GM13977 (cell line): ENCODE measurements at places on chromosomes 2 and 18.

GRCh38 chr2:17899871-17900270 is 21.4 kb downstream of the KCNS3 start:
- no peak for DNase-seq

- no peak for DNase-seq
Observed at GRCh38 chr2:235054919-235055318, 103.1 kb downstream of the SH3BP4 start.

DNA sequence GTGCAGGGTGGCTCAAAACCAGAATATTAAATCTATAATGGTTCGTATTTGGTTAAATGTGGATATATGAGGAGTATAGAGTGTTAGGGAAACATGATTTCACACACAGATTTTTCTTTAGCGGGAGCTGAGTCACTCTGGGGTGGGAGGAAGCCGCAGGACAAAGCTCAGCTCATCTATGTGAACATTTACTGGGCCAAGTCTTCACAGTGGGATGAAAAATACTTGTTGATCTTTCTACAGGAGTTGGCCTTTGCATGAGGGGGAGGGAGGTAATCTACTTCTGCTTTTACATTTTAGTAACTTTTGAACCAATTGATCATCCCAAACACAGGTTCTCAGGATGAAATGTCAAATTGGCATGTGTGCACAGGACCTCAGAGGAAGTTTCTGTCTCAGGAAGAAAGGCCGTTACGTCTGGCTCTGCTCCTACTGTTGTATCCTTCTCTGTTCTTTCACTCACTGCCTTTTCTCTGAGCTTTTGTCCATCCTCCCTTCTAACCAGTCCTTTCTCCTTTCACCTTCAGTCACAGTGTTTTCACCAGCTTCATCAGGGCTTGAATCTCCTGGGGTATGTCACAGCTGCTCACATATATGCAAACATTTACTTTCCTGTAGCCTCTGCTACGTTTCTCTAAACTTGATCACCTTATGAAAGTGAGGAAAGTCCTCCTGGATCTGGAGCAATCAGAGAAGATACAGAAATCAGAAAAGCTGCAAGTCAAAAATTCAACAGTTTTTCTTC is 943.3 kb upstream of the FANCL start:
- no peak for DNase-seq

- no peak for DNase-seq
Observed at GRCh38 chr2:182372661-182373060, 54.2 kb downstream of the PDE1A start.

- no peak for DNase-seq
Observed at GRCh38 chr18:68394705-68395104, 320.2 kb downstream of the TMX3 start.

DNA sequence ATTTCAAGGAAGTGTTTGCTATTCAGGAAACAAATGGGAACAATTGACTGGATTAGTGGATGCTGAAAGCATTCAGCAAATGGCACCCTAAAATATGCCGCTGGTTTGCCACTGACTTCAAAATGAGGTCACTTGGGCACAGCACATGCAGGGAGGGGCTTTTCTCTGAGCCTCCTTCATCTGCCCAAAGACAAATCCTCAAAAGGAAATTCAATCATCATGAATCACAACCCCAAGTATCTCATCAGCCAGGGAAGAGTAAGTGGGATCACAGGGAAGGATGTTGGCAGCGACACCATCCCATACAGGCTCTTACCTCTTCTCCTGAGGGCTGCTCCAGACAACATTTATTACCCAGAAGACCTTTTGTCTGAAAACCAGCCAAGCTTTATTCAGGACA is 14.4 kb upstream of the SP140L start:
- no peak for DNase-seq

DNA sequence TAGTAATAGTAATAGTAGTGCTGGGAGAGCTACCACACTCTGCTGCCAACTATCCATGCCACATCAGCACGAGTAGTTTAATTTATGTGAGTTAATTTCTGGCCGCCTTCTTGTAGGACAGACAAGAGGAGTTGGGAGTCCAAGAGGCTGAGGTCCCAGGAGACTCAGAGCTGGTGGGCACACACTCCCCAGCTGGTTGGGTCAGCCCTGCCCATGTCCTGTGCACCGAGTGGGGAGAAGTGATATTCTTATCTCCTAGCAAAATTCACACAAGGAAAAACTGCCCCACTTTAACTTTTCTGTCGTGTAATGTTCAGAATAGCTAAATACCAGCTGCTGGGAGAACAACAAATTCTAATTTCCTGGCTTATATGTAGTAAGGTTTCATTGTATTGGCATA is 15.2 kb upstream of the MAP4K4 start:
- no peak for DNase-seq

- DNase-seq, result no peak
Observed at GRCh38 chr18:57975805-57976204, 68.2 kb upstream of the NEDD4L start.

DNA sequence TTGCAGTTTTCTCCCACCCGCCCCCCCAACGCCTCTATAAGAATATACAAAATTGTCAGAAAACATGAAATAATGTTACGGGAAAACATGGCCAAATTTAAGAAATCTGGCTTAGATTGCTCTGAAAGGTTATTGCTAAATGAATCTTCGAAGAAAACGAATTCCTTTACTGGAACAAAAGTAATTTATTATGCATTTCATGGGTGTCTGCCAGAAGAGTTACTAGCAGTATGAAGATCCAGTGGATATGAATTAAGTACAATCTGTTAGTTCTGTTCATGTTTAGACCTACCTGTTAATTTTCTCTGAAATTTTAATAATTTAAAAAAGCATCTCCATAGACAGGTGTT is 21.9 kb downstream of the GATA6 start:
- no peak for DNase-seq

DNA sequence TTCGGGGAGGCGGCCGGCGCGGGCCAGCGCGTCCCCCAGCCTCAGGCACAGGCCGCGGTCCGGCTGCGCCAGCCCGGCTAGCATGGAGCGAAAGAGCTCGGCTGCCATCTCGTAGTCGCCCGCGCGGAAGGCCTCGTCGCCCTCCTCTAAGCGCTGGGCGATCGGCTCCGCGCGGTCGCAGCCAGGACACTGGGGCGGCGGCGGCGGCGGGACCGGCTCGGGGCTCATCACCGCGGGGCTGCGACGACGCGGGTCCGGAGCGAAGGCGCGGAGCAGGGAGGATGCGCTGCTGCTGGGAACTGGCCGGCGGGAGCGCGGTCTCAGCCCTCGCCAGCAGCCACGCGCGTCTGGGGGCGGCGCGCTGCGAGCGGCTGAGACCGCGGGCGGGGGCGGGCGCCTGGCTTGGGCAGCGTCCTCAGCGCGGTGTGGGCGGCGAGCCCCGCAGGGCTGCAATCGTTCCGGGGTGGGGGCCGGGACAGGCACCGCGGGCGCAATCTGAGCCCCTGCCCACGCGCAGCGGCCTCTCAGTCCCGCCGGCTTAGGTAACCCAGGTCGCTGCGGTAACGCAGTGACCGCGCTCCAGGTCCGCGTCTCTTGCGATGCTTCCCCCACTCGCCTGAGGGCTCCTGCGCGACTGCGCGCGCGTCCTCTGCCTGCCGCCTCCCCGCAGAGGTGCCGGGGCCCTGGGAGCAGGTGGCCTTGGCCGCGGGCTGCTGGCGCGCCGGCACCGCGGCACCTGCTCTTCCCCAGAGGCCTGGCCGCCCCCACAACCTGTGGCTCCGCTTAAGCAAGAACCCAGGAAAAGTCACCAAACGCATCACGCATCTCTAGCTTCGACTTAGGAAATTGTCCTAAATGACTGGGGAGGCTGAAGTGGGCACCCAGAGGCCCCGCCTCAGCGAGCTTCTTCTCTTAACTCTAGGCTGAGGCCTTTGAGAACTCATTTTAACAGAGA is at the start of gene LONRF2:
Gene LONRF2, minus strand, starts transcription at position 636 of the 955 bp plus-strand sequence. Its CDS starts 408 bp downstream, at position 228.
- DNase-seq, result peak; percentile 44

DNA sequence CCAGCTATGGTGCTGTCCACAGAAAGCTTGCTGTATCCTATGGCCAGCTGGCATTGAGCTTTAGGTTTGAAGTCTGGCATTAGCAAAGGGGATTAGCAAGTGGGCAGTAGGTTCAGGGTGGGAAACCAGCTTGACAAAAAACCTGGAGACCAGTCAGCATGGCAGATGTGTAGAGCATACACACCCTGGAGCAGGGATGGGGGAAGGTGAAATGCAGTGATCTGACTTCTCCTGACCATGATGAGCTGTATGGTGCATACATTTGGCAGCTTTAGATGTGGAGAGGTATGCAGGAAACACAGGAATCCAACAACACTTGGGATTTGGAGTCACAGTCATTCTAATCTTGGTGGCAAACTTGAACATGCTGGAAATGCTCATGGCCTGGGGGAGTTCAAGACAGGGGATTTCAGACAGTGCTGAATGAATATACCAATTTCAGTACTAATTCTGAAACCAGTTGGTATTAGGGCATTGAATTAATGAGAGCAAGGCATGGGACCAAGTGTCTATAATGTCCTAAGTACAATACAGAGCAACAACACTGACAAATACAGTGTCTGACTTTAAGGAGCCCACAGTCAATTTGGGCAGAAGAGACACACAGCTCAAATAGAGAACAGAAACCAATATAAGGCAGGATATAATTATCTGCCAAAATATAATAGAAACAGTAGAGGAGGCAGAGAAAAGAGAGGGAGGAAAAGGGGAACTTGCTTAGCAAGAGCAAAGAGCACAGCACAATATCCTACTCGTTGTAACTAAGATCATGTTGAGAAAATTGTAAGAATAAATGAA is 11.8 kb downstream of the ARHGAP15 start:
- DNase-seq, result peak; percentile 2

DNA sequence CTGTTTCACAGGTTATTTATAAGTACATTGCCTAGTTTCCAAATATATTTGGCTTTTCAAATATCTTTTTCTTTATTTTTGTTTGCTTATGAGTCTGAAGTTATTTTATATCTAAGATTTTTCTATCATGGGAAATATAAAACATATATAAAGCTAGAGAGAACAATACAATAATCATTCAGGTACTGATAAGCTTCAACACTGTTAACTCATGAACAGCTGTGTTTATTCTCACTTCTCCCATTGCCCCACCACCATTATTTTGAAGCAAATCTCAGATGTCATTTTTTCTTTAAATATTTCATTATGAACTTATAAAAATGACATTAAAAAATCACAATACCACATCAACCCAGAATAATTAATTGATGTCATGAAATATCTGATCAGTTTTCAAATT is 9.7 kb downstream of the CAMKMT start:
- DNase-seq, result no peak

DNA sequence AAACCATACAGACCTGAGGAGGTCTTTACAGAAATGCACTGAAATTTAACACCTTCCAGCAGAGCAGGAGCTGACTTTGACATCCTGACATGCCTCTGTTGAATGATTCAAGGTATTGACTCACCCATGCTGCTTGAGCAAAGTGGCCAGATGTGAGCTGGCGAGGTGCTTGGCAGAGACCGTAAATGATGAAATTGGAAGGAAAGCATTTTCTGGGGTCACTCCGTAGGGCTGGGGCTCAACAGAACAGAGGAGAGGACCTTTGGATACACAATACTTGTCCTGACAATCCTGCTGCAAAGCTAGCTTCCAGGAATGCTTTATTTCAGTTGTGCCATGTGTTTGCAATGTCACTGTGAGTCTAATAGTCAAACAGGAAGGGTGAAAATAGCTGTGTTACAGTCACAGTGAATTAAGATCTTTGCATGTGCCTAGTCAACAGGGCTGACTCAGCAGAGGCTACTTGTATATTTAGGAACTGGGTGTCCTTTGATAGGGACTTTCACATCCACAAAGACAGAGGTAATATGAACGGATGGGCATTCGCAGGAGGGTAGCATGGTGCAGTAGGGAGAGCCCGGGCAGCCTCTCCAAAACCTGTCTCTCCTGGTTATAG is 31.6 kb upstream of the NCK2 start:
- no peak for DNase-seq

DNA sequence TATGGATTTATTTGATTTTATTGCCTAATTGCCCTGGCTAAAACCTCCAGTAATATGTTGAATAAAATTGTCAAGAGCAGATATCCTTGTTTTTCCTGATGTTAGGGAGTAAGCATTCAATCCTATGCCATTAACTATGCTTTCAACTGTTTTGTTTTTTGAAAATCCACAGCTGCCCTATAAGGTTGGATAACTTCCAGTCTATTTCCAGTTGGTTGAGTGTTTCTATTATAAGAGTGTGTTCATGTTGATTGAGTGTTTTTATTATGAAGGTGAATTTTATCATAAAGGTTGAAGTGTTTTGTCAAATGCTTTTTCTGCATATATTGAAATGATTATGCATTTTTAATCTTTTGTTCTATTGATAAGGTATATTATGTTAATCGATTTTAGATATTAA is 149.9 kb upstream of the SCN7A start:
- no peak for DNase-seq

- DNase-seq, result no peak
Observed at GRCh38 chr2:41970988-41971660, 76.7 kb upstream of the PKDCC start.
